ENCODE measurements at places on chromosomes 4 and X.

DNA sequence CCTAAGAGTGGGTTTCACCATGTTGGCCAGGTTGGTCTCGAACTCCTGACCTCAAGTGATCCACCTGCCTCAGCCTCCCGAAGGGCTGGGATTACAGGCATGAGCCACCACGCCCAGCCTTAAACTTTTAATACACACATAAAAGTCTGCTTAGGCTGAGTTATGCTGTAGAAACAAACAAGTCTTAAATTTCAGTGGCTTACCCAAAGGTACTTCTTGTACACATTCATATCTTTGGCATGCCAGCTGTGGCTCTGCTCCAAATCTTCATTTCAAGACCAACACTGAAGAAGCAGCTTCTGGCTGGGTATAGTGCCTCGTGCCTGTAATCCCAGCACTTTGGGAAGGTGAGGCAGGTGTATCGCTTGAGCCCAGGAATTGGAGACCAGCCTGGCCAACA lies 80.3 kb downstream of the PPEF2 start:
- no peak for DNase-seq

- no peak for DNase-seq
Observed at GRCh38 chr4:27245216-27245615, 384.6 kb downstream of the STIM2 start.

- DNase-seq: no peak
Observed at GRCh38 chrX:10052906-10053625, 85.9 kb downstream of the CLDN34 start.

- DNase-seq: no peak
Observed at GRCh38 chr4:74391890-74392475, 27.0 kb downstream of the EREG start.

DNA sequence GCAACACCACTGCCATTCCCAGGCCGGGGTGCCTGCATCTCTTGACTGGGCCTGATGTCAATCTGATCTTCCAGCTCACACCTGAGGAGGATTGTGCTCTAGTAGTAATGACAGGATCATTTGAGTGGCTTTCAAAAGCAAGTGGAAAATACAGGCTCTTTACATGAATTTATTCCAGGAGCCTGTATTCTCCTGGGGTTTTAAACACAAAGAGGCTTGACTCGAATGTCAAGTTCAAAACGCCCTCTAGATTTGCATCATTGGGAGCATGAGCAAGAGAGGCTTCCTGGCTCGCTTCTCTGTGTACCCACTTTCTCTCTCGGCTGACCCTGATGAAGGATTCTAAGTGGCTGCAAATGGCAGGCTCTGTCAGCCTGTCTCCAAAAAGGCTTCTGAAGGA lies 199.5 kb upstream of the PUDP start:
- DNase-seq: no peak

Data from GM19239 (cell line).